ENCODE measurements at places on chromosomes 16 and 17.

GRCh38 chr17:47621293-47622179 lies 28.2 kb upstream of the KPNB1 start:
- peak; percentile 92 for DNase-seq

DNA sequence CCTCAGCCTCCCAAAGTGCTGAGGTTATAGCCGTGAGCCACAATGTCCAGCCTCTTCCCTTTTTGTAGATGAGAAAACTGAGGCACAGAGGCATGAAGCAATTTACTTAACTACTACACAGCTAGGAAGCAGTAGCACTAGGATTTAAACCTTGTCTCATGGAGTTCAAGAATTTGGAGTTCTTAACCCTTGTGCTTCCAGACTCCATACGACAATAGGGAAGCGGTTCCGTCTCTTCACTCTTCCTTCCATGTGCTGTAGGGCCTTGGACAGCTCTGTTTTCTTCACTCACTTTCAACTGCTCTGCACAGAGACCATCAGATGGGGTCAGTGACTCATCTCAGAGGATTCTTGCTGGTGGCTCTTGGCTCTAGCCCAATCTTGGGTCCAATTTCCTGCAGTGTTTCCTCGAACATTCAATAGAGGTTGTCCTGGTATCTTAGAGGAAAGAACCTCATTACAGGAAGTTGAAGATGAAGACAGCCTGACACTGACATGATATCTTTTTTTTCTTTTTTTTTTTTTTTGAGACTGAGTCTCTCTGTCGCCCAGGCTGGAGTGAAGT lies 19.3 kb downstream of the ITGAL start:
- peak; percentile 80 for DNase-seq

GRCh38 chr16:1794908-1795666 lies 1.6 kb upstream of the IGFALS start:
- DNase-seq: no peak

- DNase-seq: no peak
Observed at GRCh38 chr16:74275031-74275636, 21.5 kb upstream of the PSMD7 start.

- peak; percentile 81 for DNase-seq
Observed at GRCh38 chr16:12067714-12068401, 91.3 kb downstream of the SNX29 start.

DNA sequence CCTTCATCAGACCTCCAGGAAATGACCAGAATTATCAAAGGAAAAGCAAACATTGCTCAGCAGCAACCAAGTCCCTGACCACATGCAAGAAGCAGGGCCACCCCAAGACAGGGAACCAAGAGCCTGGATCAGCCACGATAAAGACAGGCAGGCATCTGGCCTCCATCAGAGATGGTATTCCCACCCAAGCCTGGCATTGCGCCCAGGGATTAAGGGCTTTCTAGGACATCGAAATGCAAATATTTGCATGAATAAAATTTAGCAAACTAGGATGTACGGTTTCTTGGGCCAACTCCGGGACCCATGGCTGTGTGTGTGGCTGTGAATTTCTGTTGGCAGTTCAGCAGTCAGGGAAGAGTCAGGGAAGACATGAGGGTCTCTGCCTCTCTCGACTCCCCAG lies 241.4 kb upstream of the DYNLRB2 start:
- peak; percentile 21 for DNase-seq
